ENCODE measurements at places on chromosomes 6 and 20. TPM values are rescaled to one million over a fixed set of nuclear protein-coding genes. Genes with fewer than 3 reads are reported as not detected.

GRCh38 chr6:21228411-21228810 is 365.1 kb upstream of the SOX4 start:
- no peak for DNase-seq

- no peak for DNase-seq
These were observed 8.3 kb upstream of the EXOC2 start for GRCh38 chr6:701215-701614.

- no peak for DNase-seq
These were observed 80.2 kb downstream of the SYTL3 start for GRCh38 chr6:158729906-158730540.

DNA sequence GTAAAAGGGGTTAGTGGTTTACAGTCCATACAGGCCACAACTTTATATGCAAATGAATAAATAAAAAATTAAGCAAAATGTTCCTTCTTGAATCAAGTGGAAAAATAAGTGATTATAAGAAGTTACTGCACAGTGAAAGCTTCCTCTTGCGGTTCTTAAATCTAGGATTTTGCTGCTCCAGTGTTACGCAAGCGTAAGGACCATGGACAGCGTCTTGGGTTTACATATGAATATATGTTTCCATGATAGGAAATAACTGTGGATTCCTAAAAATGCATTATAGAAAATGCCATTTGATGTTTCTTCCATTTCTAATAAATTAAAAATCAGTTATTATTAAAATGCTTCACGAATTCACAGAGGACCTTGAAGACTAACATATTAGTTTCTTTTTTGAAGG is 176.6 kb upstream of the POU3F2 start:
- peak; percentile 25 for DNase-seq

GRCh38 chr20:59144831-59145196 is 18.8 kb upstream of the ZNF831 start:
- no peak for DNase-seq

GRCh38 chr20:57384486-57384885 is 6.7 kb upstream of the RBM38 start:
- no peak for DNase-seq

GRCh38 chr6:47414423-47415167 is 63.0 kb upstream of the CD2AP start:
- DNase-seq, result peak; percentile 82

Gene HTR1E
- not detected for total RNA-seq

Gene CST1
- not detected for total RNA-seq

GRCh38 chr20:22720206-22720605 is 135.8 kb upstream of the FOXA2 start:
- no peak for DNase-seq

- DNase-seq, result peak; percentile 12
These were observed 8.5 kb downstream of the NRN1 start for GRCh38 chr6:5998236-5998635.

Gene CLDN20
- total RNA-seq, result not detected

Gene NFATC2
- 4.8 TPM for total RNA-seq

GRCh38 chr6:82492134-82492533 is 128.5 kb downstream of the TPBG start:
- DNase-seq, result no peak

- DNase-seq, result no peak
These were observed 30.7 kb downstream of the STK38 start for GRCh38 chr6:36516559-36516958.

DNA sequence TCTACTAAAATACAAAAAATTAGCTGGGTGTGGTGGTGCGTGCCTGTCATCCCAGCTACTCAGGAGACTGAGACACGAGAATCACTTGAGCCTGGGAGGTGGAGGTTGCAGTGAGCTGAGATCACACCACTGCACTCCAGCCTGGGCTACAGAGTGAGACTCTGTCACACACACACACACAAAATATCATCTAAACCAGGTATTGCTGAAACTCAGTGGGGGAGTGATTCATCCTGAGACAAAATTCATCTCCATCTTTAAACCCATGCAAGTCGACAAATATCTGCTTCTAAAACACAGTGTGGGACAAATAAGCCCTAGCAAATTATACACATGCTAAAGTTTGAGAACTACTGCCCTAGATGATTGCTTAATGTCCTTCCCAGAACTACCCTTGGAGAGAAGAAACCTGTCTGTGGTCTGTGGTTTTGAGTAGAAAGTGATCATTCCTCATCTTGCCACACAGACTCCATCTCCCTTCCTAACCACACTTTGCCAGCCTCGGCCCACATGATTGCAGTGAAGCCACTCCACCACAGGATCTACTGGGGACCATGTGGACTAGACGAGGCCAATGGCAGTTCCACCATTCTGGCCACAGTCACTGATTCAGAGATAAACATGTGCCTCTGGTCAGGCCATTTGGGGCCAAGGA is 130.3 kb downstream of the OPRM1 start:
- DNase-seq, result no peak

Gene HSPA12B
- 16.7 TPM for total RNA-seq

DNA sequence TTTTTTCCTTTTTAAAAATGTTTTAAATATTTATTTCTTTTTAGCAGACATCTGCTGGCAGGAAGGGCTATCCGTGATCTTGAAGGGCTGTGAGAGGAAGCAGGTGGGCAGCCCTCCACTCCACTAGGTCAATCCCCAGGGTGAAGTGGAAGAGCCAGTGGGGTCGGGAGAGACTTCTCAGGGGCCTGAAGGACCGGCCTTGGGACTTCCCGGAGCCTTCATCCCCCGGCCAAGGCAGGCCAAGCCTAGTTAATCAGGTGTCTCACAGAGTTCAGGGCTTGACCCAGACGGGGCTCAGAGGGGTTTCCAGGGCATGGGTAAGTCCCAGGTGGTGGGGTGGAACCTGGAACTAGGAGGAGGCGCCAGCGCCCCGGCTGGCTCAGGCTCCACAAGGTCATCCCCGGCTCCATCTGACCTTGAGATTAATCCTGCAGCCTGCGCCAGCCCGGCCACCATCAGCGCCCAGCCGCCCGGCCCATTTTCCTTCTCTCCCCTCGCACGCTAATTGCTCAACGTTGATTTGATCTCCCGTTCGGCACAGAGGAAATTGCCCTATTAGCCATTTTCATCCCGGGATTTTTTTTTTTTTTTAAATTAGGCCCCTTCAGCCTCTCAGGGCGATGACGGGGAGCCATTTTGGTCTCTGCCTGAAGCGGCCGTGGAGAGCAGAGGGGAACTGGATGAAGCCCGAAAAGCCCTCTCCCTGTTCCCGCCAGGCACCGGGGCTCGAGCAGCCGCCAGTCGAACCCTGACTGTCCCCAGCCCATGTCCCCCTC is 44.4 kb downstream of the MDFI start:
- DNase-seq, result no peak
